ENCODE measurements at places on chromosomes 7 and 10. TPM values are rescaled to one million over a fixed set of nuclear protein-coding genes. Genes with fewer than 3 reads are reported as not detected.
A peak's percentile ranks its signal among the peaks of the same experiment; 100 is the strongest.

- DNase-seq = no peak
- no peak overlapping the region for H3K27ac ChIP-seq
- no peaks in the 10 kb centered on the region for H3K36me3 ChIP-seq
Measured at GRCh38 chr7:8536431-8536830, 103.0 kb downstream of the NXPH1 start.

The FEZF1 gene
- 2.6 TPM for total RNA-seq

GRCh38 chr7:22248111-22248809 lies 108.7 kb downstream of the RAPGEF5 start:
- no peak overlapping the region for H3K4me3 ChIP-seq
- no peak for DNase-seq
- no peaks in the 10 kb centered on the region for H3K27me3 ChIP-seq

The EPDR1 gene
- 77.8 TPM for total RNA-seq

GRCh38 chr10:22631646-22632278 lies 82.6 kb downstream of the PIP4K2A start:
- H3K27ac ChIP-seq = peak overlapping the region; percentile 4
- H3K36me3 ChIP-seq = no peaks in the 10 kb centered on the region
- no peak overlapping the region for H3K4me3 ChIP-seq
- DNase-seq = no peak
- H3K4me1 ChIP-seq = no peaks in the 10 kb centered on the region

- H3K27me3 ChIP-seq = no peaks in the 10 kb centered on the region
- peak; percentile 69 for DNase-seq
- H3K4me3 ChIP-seq = peak within 1 kb of the TSS; percentile 96
- H3K36me3 ChIP-seq = no peaks in the 10 kb centered on the region
- peak within 1 kb of the TSS; percentile 81 for H3K27ac ChIP-seq
Measured at GRCh38 chr7:100694098-100694745, at the start of gene GIGYF1. Gene GIGYF1 (minus strand): TSS chr7:100694250. CDS start chr7:100688238, 6,012 bp downstream.

The COL17A1 gene
- total RNA-seq = 47.6 TPM

DNA sequence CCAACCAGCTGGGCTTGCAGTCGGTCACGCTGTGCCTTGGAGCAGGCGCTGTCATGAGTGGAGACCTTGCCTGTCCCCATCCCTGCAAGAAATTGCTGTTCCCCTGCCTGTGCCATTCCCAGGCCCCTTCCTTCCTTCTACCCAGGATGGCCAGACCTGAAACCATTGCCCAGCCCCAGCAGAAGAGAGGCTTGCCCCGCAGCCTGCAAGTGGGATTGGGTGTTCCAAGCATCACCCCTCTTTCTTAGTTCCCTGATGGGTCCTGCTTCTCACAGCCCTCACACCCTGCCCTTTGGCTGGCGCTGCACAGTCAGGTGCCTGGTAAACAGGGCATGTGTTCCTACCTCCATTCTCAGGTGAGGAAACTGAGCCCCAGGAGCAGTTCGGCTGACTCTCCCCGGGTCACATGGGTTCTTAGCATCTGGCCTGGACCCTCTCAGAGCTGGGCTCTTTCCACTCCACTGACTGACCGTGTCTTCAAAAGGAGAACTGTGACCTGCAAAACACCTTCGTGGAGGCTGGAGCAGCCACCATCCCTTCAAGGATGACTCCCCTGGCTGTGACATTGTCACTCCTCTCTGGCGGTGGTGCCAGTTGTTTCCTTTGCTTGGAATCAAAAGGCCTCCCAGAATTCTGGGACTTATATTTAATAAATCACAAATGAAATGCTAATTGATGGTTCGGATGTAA lies 41.9 kb upstream of the PDCD4 start:
- H3K27me3 ChIP-seq = no peaks in the 10 kb centered on the region
- no peak overlapping the region for H3K4me3 ChIP-seq
- no peaks in the 10 kb centered on the region for H3K36me3 ChIP-seq
- H3K27ac ChIP-seq = peak overlapping the region; percentile 86
- DNase-seq = no peak
- H3K4me1 ChIP-seq = peaks cover 10% of the 10 kb centered on the region

The NEURL1 gene
- total RNA-seq = 10.5 TPM

GRCh38 chr10:109374215-109374614 lies 549.1 kb downstream of the XPNPEP1 start:
- no peak for DNase-seq
- H3K27ac ChIP-seq = no peak overlapping the region
- H3K4me1 ChIP-seq = no peaks in the 10 kb centered on the region
- H3K36me3 ChIP-seq = no peaks in the 10 kb centered on the region
- no peaks in the 10 kb centered on the region for H3K27me3 ChIP-seq

GRCh38 chr7:113628948-113629847 lies 289.6 kb downstream of the PPP1R3A start:
- no peaks in the 10 kb centered on the region for H3K4me1 ChIP-seq
- no peaks in the 10 kb centered on the region for H3K27me3 ChIP-seq
- no peak overlapping the region for H3K27ac ChIP-seq

DNA sequence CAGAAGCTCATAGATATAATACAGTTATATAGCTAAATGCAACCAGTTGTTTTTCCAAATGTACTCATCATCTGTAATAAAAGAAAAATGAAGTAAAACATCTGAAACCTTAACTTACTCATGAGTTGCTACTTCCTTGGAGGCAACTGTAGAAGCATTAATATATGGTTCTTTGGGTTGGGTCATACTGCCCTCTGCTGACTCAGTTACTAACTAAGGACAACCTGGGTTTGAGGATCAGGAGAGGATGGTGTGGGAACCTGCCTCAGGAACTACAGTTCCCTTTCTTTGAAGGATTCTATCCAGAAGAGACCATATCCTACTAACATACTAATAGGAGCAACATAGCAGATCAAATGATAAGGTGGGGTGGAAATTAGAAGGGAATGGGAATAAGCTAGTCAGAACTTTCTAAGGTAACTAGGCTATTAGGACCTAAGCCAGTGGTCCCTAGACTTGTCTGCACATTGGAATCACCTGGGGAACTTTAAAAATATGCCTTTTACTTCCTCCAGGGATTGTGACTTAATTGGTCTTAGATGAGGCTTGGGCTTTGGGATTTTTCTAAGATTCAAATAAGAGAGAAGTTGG lies 20.7 kb downstream of the COX15 start:
- H3K27me3 ChIP-seq = no peaks in the 10 kb centered on the region
- peak; percentile 51 for DNase-seq
- no peaks in the 10 kb centered on the region for H3K36me3 ChIP-seq
- no peak overlapping the region for H3K27ac ChIP-seq
- no peaks in the 10 kb centered on the region for H3K4me1 ChIP-seq
- H3K4me3 ChIP-seq = no peak overlapping the region

Measured in prostate gland (tissue), 2 donors.